ENCODE measurements at places on chromosomes 3 and 15.

- DNase-seq = no peak
Measured at GRCh38 chr15:37481126-37481525, 380.8 kb upstream of the MEIS2 start.

DNA sequence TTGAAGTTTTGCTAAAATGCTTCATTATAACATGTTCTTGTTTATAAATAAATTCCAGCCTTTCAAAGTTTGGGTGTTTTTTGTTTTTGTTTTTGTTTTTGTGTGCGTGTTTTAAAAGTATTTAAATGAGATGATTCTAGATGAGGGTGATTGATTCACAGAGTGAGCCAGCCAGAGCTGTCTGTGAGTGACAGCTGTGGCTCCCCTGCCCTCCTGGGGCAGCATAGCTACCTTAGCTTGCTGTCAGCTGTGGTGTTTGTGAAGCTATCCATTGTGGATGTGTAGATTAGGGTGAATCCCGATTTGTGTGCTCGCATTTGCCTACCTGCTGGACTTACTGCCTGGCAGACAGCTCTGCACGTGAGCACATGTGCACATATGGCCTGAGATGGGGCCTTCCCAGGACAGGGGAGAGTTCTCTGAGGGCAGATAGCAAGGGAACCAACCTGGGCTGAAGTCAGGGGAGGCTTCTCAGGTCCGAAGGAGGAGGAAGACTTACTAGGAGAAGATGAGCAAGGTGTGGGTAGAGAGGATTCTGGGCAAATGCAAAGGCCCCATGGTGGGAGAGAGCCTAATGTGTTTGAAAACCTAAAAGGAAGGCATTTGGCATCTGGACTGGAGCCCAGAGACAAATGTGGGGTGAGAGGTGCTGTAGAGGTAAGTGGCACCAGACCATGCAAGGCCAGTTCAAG is 124.2 kb downstream of the EEFSEC start:
- no peak for DNase-seq

- DNase-seq = no peak
Measured at GRCh38 chr3:155989536-155989935, 119.1 kb downstream of the GMPS start.

DNA sequence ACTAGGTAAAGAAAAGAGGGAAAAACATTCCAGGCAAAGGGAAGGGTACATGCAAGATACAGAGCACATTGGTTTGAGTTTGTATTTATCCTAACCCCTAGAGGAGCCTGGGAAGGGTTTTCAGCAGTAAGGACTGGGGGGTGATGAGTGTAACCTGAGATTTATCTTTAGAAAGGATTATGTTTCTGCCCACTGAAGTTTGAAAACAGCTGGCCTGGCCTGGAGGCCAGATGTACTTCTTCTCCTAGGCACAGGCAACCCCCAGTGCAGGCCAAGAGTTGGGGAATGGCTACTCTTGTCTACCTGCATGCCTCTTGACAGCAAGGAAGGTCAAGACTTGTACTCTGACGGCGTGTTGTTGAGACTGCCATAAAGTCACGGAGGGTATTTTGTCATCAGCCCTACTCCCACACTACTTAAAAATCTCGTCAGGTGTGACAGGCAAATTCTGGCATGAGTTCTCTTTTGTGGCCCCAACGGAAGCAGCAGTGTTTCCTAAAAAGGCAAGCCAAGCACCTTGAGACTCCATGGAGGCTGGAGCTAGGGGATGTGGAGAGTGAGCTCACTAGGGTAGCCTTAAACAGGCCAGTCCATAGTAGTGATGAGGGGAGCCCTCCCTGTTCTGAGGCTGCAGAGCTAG is 241.5 kb upstream of the WNT5A start:
- DNase-seq = no peak

DNA sequence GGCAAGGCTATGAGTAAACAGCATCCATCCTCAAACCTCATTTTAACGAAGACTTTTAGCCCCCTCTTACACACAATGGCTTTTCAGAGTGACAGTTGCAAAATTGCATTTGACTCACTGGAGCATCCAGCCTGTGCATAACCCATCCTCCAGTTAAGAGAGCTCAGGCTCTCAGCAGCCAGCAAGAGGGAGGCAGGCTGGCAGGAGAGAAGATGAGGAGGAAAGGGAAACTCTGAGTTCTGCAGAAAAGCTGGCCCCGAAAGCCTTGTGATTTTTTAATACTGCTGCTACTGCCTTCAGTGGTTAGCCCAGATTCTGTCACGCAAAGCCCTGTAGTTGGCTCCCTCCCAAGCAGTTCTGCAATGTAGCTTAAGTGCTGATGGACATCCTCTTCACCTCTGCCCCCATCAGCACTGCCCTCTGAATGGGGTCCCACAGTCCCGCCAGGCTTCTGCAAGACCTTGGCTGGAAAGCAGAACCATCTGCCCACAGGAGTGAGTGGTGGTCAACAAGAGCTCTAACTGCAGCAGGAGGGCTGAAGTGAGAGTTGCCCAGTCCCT is 371.3 kb downstream of the EPHB1 start:
- no peak for DNase-seq

DNA sequence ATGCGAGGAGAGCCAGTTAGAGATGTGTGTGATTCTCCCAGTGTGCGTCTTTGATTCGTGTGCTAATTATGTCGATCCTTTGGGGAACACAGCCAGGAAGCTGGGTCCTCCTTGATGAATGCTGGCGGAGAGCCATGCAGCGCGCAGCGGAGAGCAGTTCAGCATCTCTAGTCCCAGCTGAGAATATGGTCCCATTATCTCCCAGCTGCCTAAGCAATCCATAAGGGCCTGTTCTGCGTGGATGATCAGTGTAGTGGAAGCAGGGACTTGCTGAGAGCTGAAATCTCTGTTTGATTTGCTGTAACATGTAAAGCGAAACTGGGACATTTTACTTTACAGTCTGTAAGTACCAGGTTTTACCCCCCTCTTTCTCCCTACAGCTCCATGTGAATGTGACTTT is 412.7 kb downstream of the CNTN4 start:
- DNase-seq = no peak

DNA sequence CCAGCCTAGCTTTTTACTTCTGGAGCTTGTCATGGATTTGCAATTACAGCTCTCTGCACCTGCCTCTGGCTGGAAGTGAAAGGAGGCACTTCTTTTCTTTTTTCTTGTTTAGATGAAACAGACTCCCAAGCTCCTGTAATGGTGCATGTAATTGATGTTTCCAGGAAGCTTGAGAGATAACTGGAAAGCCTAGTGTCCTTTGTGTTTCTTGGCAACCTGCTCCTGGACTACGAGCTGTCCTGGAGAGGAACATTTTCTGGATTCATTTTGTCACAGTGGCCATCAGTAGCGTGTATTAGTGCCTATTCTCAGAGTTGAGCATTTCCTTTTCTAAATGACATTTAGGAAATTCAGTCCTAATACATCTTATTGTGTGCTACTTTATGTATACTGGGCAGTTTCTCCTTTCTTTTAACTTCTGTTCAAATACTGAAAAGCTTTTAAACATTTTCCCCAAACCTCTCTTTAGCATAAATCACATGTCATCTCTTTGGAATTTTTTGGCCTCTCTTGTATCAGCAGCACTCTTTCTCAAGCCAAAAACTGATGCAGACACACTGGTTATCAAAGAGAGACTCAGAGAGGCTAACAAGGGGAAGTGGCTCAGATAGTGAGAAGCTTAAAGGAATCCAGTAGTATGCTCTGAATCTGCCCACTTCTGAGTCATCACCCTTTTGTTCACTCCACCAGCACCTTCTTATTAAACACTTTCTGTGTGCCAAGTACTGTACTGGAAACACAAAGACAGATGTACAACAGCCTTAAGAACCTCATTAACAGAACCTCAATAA is 62.6 kb upstream of the SLC2A2 start:
- no peak for DNase-seq

All from NCI-H2081 treated with DMSO at 0.1 percent for 48 hours (cell line).